ENCODE measurements at places on chromosomes 3 and 15.
A peak's percentile ranks its signal among the peaks of the same experiment; 100 is the strongest.

GRCh38 chr3:166444756-166445155 lies 607.5 kb upstream of the BCHE start:
- no peak for DNase-seq

DNA sequence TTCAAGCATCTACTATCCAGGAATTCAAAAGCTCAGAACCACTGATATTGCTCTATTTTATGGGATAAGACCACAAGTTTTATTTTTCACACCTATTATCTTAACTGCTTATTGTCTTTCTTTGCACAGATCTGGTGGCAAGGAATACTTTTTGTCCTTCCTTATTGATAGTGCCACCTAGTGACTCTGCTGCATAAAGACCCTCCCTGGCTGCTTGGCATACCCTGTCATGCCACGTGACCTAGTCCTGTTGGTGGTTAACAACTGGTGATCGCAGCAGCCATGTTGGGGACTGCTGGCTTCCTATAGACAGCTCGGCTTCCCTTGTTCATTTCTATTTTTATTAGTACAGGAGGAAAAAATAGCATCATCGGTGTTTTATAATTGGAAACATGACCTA lies 236.3 kb downstream of the MEX3B start:
- peak; percentile 52 for DNase-seq

DNA sequence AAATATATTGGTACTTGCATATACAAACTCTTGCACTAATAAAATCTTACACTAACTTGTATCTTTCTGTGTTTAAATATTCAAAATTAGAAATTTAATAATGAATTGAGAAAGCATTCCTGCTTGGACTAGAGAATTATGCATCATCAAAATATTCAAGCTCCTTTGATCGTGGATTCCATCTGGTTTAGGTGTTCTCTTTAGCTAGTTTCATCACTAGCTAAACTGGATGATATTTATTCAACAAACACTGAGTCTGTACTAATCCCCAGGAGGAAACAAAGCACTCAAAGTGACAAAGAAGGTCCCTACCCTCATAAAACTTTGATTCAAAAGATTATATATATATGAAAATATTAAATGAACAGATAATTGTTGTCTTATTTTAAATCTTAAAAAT lies 1360.9 kb upstream of the ALCAM start:
- DNase-seq = no peak

DNA sequence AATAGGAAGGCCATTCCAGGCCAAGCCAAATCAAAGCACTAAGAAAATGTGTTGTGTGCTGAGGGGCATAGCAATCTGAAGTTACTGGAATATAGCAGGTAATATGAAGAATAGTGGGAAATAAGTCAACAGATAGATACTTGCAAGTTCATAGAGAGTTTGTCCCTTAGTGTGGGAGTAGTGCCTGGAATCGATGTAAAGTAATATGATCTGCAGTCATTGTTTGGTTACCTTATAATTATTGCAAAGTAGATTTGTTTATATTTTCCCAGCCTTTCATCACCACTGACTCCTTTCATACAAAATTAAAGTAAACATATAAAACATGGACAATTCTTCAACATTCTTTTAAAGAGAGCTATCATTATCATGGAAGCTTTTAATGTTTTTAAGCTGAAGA lies 420.9 kb upstream of the NECTIN3 start:
- DNase-seq = no peak

- DNase-seq = peak; percentile 99
Observed at GRCh38 chr3:16448639-16449070, 64.8 kb downstream of the RFTN1 start.

DNA sequence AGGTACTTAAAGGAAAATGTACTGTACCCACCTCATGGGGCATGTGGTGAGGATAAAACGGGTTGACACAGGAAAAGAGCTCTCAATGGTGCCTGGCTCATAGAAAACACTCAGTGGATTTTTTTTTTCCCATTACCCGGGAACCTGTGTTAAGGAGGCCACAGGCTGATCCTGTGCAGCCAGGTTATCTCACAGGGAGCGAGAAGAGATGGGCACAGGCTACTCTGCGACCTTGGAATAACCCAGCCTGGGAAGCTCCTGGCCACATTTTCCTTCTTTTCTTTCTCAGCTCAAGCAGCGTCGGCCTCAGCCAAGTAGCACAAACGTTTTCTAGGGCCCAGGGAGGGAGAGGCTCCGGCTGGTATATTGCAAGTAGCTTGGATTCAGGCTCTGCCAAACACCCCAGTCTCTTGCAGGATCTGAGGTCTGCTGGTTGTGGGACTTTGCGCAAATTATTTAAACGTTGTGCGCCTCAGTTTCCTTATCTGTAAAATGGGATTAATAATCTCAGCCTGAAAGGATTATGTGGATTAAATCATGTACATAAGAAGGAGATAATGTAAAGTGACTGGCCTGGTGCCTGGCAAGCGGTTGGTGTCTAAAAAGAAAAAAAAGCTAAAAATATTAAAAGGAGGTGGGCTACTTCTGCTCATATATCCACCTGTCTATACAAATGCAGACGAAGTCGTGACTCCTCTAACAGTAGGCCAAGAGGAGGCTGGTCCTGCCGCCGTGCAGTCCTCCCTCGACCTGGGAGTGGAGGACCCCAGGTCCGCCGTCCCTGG lies 2.2 kb downstream of the FURIN start:
- DNase-seq = no peak

GRCh38 chr3:195580744-195581443 lies 2.8 kb downstream of the APOD start:
- DNase-seq = peak; percentile 62

DNA sequence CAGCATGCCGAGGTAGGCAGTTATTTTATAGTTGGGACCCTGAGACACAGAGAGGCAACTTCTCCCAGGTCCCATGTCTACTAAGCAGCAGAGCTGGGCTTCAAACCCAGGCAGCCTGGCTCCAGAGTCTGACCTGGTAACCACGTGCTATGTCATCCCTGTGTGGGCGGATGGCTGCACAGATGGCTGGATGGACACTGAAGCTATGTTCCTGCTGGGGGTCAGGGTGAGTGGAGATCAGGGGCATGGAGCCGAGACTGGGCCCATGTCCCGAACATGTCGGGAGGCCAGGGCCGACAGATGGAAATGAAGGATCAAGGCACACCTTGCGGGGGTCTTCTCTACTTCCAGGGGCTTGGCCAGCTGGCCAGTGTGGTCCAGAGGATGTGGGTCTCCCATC lies 9.3 kb upstream of the FBLN2 start:
- no peak for DNase-seq

Measured in fibroblast of skin of scalp (primary cell).